Endodermal cell (in vitro differentiated cells): ENCODE measurements at places on chromosomes 7 and 10. TPM values are rescaled to one million over a fixed set of nuclear protein-coding genes. Genes with fewer than 3 reads are reported as not detected.

The CYP26A1 gene
- total RNA-seq = 800 to 1,084 TPM (median 883 TPM) in 3 replicates

The EMX2 gene
- 0.07 and 0.18 TPM in 2 replicates for total RNA-seq

The STMP1 gene
- 37.9 and 38.2 TPM in 2 replicates for total RNA-seq

The EPDR1 gene
- total RNA-seq = 7.3 to 7.8 TPM (median 7.7 TPM) in 3 replicates

The LRRC18 gene
- total RNA-seq = not detected in 2 replicates

The STK32C gene
- total RNA-seq = 9.4 to 17.3 TPM (median 9.9 TPM) in 3 replicates

The CUBN gene
- 0.72 and 1.3 TPM in 2 replicates for total RNA-seq

The GNGT1 gene
- total RNA-seq = not detected in 3 replicates

The GNAT3 gene
- total RNA-seq = not detected in 2 replicates

The C10orf143 gene
- total RNA-seq = 1.5 and 1.6 TPM in 2 replicates

The FBH1 gene
- total RNA-seq = 56.3 and 61.1 TPM in 2 replicates

The HERPUD2 gene
- total RNA-seq = 23.9 to 33.2 TPM (median 30.1 TPM) in 3 replicates

The PYROXD2 gene
- total RNA-seq = 6.7 to 9.5 TPM (median 7.5 TPM) in 3 replicates

The ZNF853 gene
- 12.9 and 14.2 TPM in 2 replicates for total RNA-seq

The AKR1C4 gene
- not detected in 2 replicates for total RNA-seq
